ENCODE measurements at places on chromosomes 7 and 10.

DNA sequence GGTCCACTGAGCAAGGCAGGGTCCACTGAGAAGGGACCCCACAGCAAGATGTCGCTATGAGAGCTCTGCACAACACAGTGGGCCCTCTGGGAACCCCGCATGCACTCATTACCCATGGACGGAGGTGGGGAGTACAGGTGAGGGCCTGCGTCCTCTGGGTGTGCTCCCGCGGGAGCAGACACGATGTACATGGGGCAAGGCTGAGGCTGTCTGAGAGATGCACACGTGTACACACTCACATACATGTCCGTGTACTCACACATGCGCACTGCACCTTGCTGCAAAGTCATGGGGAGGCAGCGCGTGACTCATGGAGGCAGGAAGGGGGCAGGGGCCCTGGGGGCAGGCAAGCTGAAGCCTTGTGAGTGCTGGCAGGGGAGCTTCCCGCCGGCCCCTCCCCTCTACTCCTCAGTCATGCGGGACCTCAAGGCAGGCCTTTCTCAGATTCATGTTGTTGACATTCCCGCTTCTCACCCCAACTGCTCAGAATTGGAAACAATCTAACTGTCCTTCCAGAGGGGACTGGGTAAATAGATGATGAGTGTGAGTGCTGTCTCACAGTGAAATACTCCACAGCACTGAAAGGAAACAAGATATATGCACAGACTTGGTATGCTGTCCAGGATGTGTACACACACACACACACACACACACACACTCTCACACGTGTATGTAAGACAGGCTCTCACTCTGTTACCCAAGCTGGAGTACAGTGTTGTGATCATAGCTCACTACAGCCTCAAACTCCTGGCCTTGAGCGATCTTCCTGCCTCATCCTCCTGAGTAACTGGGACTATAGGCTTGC is 40.0 kb downstream of the GOLGA7B start:
- DNase-seq, result no peak

DNA sequence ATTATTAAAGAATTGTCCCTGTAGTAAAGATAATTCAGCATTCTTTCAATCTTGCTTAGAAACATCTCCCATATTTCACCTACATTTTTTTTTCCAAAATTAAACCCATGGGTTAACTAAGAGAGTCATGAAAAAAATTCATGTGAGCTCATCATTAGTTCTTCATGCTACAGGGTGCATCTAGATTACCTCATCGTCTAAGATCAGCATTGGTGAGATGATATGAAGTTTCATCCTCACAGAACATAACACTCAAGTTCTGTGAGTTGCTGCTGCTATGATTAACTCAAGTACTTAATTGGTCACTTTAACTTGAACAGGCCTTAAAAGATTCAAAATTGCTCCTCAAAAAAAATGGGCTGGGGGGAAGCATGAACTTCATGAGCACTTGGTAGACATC is 50.0 kb downstream of the RAB11FIP2 start:
- no peak for DNase-seq

DNA sequence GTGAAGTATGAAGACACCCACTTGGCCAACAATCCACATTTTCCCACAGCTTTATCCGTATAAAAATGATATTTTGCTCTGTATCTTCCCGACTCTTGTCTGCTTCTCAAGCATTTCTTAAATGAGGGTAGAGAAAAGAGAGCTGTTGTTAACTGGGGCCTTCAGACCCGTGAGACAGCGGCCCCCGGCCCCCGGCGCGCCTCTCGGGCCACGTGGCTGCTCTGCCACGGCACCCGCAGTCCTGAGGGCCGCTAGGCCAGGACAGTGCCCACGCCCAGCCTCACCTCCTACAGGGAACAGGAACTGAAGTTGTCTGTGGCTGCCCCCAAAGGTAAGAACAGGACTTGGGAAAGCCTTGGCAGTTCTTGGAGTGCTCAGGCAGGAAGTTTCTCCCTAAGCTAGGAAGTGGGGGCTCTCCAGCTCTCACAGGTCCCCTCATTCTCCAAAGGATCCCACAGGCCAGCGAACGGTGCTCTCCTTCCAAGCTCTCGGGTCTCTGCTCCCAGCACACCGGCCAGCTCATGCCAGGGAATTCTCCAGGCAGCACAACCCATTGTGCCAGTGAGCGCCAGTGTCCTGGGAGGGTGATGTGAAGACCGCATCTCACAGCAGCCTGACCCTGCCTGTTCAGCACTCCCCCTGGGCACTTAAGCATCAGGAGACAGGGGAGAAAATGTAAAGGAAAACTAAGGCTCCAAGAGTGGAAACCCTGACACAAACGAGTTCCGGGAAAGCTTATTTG is 230.3 kb upstream of the PFKP start:
- DNase-seq, result no peak

GRCh38 chr10:79044846-79045245 is 23.9 kb upstream of the ZMIZ1 start:
- DNase-seq, result no peak

DNA sequence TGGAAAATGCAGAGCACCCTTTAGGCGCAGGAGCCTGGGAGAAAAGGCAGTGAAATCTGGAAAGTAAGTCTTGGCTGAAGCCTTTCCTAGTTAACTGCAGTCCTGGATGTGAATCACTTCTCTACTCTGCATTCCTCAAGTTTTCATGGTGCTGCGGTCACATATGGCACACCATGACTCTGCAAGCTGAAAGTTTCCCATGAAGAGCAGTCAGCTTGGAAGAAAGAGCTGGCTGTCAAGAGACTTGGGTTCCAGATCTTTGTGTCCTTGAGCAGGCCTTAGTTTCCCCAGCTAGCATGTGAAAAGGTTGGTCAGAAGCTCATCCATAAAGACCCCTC is 548.3 kb downstream of the SORCS3 start:
- DNase-seq, result no peak

DNA sequence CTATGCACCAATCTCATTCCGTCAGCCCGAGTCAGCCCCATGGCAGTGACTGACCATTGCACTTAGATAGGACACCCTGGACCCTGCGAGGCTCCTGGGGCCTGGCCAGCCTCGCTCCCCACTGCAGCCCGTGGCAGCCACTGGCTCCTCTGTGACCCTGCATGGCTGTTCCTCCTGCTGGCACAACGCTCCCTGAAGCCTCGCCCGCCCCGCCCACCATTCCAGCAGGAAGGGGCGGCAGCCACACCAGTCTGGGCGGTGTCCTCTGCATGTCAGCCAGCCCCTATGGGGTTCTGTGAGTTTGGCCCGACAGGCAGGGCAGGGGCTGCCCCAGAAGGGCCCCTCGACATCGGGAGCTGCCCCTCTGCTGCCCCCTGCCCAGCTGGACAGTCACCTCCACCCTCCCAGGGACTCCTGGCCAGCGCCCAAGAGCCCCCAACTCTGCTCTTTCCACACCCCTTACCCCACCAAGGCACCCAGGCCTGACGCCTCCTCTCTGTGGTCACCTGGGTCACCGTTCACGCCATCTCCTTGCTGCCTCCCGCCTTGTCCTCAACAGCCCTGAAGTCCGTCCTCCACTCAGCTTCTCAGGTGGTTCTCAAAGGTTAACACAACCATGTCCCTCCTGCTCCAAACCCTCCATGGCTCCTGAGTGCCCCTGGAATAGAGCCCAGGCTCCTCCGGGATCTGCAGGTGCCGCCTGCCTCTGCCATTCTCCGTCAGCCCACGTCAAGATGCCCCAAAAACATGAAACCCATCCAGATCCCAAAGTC is 103.5 kb downstream of the MICALL2 start:
- DNase-seq, result no peak

DNA sequence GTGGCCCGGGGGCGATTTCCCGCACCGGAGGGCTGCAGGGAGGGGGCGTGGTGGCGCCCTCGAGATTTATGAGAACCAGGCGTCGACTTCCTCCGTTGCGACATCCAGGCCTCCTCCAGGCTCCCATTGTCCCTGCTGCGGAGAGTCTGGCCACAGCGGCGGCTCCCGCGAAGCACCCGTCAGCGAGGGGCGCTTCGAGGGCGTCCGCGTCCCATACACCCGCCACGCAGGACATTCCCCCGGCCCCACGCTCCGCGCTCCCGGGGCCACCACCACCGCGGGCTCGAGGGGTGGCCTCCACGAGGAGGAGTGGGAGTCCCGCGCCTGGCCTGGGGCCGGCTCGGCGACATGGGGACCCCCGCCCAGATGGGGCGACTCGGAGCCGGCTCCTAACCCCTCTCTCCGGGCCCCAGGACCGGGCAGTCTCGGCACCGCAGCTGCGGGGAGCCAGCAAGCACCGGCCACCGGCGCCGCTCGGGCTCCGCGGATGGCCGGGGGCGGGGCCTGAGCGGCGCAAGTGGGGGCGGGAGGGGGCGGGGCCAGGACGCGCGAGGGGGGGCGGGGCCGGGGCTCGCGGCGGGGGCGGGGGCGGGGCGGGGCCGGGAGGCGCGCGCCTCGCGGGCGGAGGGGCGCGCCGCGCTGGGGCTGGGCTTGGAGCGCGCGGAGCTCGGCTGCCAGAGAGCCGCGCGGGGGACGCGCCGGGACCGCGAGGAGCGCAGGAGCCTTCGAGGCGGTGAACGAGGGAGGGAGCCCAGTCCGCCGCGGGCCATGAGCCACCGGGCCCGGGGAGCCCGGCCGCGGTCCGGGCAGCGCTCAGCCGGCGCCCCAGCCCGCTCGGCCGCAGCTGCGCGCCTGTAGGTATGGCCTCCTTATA is at the start of gene SH2B2:
Gene SH2B2 (plus strand): TSS at position 632 of the 874 bp plus-strand sequence. CDS start 13,683 bp downstream, outside the sequence.
- no peak for DNase-seq

DNA sequence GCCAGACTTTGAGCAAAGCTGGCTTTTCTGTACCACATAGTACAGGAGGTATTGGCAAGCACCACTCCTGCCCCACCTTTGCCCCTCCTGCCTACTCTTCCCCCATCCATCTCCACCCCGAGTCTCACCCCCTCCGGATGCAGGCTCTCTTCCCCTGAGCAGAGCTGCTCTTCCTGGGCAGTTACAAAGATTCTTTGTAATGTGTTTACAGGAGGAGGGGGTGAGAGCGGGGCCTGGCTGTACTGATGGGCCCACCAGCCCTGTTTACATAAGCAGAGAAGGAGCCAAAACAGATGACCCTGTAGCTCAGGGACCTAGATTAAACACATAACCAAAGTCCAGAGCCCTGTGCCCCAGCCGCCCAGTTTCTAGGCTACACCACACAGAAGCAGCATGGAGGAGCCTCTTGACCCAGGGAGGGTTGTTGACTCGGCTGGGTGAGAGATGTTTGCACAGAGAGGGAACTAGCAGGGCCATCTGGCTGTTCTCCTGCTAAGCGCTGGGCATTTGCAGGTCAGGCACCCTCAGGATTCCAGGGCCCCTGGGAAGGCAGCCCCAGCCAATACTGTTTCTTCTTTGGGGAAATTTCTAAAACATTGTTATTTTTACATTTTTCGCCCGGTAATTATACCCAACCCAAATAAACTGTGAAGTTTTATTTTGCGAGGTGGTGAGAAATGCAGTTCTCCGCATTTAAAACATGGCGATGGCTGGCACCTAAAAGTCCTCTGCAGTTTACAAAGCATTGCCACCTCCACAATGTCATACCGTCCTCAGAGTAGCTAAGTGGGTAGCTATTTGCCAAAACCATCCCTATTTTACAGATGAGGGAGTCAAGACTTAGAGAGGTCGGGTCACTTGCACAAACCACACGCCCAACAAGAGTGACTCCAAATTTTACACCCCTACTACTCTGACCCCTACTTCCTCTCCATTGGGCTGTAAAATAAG is 11.4 kb upstream of the ZKSCAN1 start:
- no peak for DNase-seq

GRCh38 chr7:1234049-1234880 is 1.6 kb downstream of the UNCX start:
- DNase-seq, result no peak

DNA sequence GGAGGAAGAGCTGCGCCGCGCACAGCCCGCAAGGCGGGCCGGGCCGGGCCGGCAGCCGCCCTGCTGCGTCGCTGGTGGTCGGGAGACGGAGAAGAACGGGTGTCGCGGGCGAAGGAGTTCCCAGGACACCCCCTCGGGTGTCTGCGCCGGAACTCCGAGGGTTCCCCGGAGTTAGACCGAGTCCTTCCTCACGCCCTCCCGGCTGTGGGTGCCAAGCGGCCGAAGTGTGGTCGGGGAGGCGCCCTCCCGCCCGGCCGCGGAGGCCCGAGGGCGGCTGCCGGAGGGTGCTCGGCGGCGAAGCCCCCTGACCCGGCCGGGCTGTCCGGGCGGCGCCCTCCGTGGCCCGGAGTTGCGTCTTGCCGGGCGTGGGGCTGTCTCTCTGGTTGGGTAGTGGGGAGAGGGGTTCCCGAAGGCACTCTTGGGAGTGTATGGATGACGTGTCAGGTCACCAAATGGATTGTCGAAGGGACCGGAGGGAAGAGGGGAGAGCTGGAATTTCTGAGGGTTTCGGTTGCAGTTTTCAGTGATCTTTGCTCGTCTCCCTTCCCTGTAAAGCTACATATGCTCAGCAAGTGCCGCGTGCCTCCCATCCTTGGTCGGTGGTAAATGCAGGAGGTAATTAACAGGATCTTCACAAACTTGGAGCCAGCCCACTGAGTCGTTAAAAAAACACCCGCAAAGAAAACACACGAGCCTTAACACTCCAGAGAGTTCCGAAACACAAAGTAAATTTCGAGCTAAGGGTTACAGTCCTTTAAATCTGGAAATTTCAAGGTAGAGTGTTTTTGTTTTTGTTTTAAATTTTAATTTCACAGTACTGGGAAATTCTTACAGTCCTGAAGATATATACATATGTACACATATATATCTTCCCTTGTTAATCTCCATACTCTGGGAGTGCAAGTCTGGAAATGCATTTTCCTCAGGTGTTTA is 871 bp downstream of the ST7 start:
- peak; percentile 7 for DNase-seq

DNA sequence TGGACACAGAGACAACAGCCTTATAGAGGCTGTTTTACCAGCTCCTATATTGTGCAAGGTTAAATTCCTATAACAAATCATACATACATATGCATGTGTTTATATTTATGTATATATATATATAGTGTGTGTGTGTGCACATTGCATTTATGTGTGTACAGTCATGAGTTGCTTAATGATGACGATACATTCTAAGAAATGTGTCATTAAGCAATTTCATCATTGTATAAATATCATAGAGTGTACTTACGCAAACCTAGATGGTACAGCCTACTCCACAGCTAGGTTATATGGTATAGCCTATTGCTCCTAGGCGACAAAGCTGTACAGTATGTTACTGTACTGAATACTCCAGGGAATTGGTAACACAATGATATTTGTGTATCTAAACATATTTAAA is 30.1 kb upstream of the TNKS2 start:
- no peak for DNase-seq

GRCh38 chr10:64312876-64313275 is 791.7 kb downstream of the REEP3 start:
- DNase-seq, result no peak

- no peak for DNase-seq
Observed at GRCh38 chr7:22618528-22618927, 108.5 kb upstream of the IL6 start.

DNA sequence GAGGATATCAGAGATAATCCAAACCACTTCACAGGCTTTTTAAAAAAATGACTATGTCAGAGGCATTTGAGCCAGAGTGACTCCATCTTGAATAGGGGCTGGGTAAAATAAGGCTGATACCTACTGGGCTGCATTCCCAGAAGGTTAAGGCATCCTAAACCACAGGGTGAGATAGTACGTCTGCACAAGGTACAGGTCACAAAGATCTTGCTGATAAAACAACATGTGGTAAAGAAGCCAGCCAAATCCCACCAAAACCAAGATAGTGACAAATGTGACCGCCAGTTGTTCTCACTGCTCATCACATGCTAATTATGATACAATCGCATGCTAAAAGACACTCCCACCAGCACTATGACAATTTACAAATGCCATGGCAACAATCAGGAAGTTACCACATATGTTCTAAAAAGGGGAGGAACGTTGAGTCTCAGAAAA is 177.5 kb downstream of the RAPGEF5 start:
- DNase-seq, result no peak
